ENCODE measurements at places on chromosomes 5 and 9.
A peak's percentile ranks its signal among the peaks of the same experiment; 100 is the strongest.

- no peak for DNase-seq
Measured at GRCh38 chr9:8673830-8674229, 874.3 kb upstream of the DMAC1 start.

- DNase-seq: no peak
Measured at GRCh38 chr9:77667151-77667550, 19.0 kb upstream of the GNA14 start.

GRCh38 chr5:88021141-88021540 is 247.5 kb downstream of the TMEM161B start:
- no peak for DNase-seq

DNA sequence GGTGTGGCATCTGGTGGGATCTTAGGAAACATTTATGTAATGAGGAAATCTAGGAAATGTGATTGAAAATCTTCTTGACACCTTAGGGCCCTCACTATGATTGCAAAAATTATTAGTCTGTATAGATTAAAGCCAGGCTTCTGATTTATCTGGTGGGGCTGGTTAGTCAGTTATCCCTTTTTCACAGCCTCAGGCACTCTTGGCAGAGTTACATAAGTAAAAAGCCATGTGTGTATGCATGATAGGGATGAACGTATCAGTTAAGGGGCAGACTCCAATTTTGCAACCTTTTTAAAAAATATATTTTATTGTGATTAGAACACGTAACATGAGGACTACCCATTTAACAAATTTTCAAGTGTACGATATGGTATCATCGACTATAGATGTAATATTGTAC is 30.6 kb upstream of the RAB14 start:
- no peak for DNase-seq

- DNase-seq: no peak
Measured at GRCh38 chr5:169688106-169688505, 51.0 kb downstream of the DOCK2 start.

DNA sequence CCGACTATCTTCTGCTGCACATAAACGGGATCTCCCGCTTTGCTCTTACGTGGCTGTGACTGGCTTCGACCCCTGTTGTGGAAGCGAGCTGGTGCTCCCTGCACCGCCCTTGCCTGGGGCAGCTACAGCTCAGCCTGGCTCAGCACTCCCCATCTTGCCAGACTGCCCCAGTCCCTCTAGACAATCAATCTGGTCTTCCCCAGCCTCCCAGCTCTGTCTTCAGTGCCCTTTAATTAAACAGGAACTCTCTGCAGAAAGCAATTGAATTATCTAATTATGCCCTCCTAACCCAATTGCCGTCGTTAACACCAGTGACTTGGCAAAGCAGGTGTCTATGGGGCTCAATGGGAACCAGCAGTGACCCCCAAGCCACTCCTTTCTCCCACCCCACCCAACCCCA is 18.9 kb upstream of the NTNG2 start:
- DNase-seq: no peak

DNA sequence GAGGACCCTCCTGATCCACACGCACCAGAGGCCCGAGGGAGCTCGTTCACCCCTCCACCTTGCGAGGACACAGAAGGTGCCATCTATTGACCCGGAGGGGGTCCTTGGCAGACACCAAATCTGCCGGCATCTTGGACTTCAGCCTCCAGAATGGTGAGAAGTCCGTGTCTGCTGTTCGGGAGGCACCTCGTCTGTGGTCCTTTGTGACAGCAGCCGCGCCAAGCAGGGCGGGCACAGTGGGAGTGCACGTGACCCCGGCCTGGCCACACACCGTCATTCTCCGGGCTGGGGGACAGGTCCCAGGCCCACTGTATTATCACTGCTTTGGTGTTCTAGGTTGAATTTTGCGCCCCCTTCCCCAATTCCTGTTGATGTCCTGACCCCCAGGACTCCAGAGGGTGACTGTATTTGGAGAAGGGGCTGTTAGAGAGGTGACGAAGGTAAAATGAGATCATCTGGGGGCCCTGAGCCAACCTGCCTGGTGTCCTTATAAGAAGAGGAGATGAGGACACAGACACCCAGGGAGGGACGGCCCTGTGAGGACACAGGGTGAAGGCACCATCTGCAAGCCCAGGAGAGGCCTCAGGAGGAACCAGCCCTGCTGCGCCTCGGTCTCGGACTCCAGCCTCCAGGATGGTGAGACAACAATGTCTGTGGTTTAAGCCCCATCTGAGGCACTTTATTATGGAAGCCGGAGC is 15.7 kb downstream of the LPCAT1 start:
- DNase-seq: peak; percentile 6

DNA sequence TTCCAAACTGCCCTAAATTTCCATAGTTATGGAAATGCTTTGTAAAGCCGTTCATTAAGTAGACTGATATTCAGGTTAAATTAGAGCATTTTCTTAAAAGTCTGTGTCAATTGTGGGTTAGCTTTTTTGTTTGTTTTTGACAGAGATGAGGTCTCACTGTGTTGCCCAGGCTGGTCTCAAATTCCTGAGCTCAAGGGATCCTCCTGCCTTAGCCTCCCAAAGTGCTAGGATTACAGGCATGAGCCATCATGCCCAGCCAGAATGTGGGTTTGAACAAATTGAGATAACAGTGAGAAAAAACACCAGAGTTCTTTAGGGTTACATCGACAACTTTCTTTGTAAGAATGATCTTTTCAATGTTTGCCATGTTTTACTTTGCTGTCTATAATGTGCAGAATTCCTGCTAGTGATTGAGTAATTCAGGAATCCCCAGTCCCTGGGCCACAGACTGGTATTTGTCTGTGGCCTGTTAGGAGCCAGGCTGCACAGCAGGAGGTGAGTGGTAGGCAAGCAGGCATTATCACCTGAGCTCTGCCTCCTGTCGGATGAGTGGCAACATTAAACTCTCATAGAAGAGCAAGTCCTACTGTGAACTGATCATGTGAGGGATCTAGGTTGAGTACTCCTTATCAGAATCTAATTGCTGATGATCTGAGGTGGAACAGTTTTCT is 80.5 kb downstream of the RAI14 start:
- DNase-seq: no peak

GRCh38 chr5:62977661-62978060 is 399.0 kb downstream of the LRRC70 start:
- no peak for DNase-seq

DNA sequence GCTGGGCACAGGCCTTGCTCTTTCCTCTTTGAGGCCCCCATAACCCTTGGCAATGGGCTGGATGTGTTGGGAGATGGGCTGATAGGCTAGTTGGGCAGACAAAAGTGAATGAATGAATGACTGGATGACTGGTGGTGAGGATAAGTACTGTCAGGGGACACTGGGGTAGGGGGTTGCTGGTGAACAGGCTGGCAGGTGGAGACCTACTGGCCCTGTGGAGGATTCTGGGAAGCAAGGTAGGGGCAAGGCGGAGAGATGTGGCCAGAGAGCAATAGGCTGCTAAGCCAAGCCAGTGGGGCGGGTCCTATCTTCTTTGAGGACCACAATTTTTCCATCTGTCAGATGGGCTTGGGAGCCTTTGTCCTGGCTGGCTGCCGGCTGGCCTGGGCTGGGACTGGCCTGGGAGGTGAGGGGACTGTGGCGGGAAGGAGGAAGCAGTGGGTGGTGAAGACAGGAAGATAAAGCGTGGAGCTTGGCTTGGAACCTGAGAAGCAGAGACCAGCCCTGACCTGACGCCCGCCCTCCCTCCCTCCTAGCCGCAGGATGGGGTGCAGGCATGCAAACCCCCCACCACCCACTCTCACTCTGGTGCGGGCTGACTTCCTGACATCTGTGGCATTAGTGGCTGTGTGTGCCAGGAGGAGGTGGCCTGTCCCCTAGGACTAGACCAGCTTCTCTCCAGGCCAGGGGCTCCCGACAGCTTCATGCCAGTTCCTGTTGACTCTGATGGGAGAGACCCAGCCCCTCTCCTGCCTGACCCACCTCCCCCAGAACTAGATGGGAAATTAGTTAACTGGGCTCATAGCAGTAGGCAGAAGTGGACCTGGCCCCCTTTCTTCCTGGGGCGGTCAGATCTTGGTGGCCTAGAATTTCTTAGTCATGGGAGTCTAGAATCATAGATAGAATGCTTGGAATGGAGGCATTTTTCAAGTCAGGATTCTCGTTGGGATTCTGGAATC is 9.5 kb downstream of the CXXC5 start:
- DNase-seq: no peak

GRCh38 chr5:99543841-99544240 is 615.0 kb upstream of the CHD1 start:
- DNase-seq: no peak

DNA sequence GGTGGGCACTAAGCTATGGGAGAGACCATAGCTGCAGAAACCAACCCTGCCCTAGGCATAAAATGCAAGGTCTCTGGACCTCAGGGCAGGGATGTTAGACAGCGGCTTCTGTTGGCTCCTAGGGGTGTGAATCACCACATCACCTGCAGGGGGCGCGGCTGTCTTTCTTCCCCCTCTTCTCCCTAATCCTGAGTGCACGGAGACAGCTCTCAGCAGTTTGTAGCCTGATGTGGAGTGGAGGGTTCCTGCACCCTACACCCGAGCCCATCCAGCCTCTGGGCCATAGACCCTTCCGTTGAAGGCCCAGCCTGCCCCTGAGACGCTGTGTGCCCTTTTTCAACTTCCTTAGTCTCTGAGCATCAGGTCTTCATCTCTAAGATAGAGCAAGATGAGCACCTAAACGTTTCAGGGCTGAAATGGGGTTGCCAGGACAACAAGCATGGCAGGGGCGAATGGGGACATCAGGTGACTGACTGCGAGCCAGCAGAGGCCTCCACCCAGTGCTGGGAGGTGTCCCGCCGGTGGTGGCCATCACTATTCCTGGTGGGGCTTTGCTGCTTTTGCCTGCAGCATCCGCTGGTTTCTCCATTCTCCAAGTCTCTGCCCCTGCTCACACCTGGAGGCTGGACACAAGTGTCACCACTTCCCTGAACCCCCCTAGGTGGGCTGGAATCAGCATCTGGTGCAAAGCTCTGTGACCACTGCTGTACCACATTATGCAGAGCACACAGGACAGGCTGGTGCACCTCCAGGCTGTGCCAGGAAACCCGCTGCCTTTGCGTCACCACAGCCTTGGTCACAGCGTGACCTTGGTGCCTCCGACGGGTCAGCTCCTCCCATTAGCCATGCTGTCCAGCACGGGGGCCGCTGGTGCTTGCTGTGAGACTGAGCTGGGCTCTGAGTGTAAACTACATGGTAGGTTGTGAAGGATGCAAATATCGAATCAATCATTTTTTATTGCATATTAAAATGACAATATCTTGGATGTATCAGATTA is 2.5 kb upstream of the SEC16A start:
- DNase-seq: peak; percentile 86

DNA sequence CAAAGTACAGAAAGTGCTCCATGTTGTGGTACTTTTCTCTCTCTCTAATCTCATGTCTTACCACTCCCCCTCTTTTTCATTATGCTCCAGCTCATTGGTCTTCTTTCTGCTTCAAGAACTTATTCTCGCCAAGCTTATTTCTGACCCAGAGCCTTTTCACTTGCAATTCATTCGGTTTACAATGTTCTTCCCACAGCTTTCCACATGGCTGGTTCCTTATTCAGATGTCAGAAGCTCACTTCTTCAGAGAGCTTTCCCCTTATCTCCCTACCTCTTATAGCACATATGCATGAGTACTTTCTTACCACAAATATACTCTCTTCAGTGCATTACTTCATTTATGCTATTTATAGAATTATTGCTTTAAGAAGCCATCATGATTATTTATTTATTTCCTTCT is 338.8 kb upstream of the ATP10B start:
- DNase-seq: no peak
